ENCODE measurements at places on chromosomes 7 and 10.
A peak's percentile ranks its signal among the peaks of the same experiment; 100 is the strongest.

- DNase-seq, result no peak
Observed at GRCh38 chr10:32962521-32962920, 4.5 kb upstream of the ITGB1 start.

GRCh38 chr10:75461672-75462649 lies 30.5 kb downstream of the LRMDA start:
- no peak for DNase-seq

- DNase-seq, result no peak
Observed at GRCh38 chr7:103993551-103993950, 4.1 kb upstream of the RELN start.

- no peak for DNase-seq
Observed at GRCh38 chr7:45975367-45975766, 54.3 kb upstream of the IGFBP3 start.

DNA sequence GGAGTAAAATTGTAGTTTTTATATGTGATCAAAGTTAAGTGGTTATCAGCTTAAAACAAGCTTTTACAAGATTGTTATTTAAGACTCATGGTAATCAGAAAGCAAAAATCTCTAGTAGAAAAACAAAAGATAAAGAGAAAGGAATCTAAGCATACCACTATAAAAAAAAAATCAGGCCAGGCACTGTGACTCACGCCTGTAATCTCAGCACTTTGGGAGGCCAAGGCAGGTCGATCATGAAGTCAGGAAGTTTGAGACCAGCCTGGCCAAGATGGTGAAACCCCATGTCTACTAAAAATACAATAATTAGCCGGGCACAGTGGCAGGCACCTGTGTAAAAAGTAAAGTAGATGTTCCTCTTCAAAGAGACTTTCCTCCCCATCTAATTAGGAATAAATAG lies 265.9 kb upstream of the NRP1 start:
- no peak for DNase-seq

DNA sequence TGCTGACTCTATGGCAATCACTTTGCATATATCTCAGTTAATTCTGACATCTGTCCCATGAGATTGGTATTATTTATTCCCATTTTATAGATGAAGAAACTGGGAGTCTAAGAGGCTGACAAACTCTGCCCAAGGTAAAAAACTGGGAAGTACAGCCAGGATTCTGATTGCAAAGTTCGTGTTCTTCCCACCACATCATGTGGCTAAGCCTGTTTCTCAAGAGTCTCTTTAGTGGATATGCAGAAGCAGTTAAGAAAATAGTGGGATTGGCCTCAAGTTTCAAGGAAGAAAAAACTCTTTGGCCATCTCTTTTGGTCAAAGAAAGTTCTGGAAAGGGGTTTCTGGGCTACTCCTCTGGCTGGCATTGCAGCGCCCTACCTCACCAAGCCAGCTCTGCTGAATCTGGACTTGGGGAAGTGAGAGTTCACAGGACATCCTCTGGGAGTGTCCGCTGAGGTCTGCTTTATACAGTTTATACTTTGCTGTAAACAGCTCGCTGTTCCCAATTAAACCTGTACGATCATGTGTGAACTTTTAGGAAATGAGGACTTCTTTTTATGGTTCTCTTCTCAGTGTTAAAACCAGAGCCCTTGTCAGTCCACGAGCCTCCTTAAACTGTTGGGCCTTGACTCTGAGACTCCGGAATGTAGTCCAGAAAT lies 12.2 kb upstream of the BMPR1A start:
- DNase-seq, result no peak

DNA sequence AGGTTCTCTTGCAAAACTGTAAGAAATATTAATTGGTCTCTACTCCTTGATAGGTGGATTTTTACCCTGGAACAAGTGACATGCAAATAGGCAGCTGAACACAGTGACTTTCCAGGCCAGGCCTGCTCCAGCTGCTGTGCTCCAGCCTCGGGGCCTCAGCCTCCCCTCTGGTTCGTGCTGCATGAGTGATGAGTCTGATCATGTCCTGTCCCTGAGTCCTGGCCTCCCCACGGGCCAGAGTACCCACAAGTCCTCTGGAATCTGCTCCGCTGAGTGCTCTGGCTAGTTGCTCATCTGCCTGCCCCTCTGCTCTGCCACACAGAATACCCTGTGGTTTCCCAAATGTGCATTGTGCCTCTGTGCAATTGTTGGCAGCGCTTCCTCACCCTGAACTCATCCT lies 80.1 kb upstream of the PDZD8 start:
- DNase-seq, result no peak

GRCh38 chr7:36165059-36165458 lies 12.0 kb downstream of the EEPD1 start:
- no peak for DNase-seq

DNA sequence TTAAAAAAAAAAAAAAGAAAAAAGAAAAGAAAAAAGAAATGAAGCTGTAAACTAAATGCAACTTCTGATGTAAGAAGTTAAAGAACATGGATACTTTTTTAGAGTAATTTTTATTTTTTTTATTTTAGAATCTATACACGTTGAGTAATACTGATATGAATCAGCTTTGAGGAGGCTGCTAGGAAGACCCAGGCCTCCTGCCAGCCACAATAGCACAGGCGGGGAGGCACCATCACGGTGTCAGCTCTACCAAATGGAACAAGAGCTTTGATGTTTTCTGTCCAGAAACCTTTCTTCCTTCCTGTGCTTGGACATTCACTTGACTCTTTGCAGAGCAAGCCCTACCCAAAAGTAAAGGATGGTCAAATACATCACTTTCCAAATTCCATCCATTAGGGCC lies 45.3 kb upstream of the EGR2 start:
- no peak for DNase-seq

DNA sequence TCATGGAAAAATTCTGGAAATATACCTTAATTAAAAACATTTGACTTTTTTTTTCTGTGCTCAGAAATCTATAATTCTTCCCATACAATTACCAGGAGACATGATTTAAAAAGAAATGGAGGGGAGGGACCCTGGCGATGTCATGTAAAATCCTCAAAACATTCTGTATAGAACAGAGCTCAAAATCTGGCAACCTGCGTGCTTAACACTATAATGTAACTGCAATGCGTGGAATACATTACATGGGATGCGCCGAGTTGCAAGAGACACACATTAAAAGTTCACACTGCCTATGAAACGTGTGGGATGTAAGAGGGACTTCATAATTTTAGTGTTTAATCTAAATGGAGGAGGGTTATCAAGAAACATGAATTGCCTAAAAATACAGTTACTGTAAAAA lies 215.0 kb downstream of the GLI3 start:
- no peak for DNase-seq

DNA sequence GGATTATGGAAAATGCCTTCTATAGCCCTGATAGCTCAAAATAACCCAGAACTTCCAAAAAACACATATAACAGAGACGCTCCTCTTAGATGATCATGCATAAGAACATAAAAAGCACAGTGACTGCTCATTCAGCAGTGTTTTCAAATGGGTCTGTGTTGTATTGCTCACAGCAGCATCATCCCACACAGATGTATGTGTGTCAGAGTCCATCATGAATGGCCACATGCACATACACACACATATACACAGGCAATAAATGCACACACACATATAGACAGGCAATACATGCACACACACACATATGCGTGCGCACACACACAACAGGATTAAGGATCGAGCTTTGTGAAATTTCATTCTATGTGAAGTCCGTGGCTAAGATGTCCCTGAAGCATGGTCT lies 26.1 kb downstream of the TMEM273 start:
- no peak for DNase-seq

- DNase-seq, result no peak
Observed at GRCh38 chr10:131477457-131478121, 166.1 kb upstream of the TCERG1L start.

GRCh38 chr10:88152728-88153133 lies 289.3 kb downstream of the PTEN start:
- peak; percentile 3 for DNase-seq
